Putamen (tissue), 1 donor: ENCODE measurements at places on chromosomes 13 and 19.

DNA sequence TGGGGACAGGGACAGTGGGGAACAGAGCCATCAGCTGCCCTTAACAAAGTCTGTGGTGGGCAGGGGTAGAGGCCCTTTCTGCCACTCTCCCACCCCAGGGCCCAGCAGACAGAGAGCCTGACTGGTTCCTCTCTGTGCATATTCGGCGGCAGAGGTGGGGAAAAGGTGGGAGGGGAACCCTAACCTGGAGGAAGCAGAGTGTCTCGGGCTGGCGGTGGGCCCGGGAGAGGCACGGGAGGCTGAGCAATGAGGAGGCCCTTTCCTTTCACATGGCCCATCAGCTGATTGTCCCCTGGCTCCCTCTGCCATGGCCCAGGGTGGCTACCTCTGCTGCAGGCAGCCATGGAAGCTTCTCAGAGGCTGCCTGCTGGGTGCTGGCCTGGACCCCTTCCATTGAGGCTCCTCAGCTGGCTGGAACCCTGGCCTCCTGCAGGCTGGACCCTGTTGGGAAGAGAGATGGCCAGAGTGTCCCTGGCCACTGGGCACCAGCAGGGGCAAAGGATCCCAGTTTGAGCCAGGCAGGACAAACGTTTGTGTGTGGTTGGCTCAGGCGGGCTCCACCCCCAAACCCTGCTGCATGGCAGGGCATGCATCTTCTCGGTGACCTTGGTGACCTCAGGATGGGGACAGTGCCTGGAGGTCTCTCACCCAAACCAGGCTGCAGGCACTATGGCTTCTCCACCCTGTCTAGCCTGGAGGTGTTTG is 202.8 kb upstream of the ZNF536 start:
- DNase-seq, result no peak

DNA sequence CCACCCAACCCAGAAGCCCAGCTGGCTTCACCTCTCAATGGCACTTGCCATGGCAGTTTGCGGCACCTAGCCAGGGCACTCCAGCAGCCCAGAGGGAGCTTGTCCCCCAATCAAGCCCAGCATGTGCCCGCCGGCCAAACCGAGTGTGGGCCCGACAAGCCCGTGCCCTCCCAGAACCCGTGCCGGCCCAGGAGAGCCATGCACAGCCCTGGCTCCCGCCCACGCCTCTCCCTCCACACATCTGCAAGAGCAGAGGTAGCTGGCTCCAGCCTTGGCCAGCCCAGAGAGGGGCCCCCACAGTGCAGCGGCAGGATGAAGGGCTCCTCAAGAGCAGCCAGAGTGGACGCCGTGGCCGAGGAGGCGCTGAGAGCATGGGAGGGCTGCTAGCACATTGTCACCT is 2278.0 kb upstream of the PCDH20 start:
- no peak for DNase-seq

DNA sequence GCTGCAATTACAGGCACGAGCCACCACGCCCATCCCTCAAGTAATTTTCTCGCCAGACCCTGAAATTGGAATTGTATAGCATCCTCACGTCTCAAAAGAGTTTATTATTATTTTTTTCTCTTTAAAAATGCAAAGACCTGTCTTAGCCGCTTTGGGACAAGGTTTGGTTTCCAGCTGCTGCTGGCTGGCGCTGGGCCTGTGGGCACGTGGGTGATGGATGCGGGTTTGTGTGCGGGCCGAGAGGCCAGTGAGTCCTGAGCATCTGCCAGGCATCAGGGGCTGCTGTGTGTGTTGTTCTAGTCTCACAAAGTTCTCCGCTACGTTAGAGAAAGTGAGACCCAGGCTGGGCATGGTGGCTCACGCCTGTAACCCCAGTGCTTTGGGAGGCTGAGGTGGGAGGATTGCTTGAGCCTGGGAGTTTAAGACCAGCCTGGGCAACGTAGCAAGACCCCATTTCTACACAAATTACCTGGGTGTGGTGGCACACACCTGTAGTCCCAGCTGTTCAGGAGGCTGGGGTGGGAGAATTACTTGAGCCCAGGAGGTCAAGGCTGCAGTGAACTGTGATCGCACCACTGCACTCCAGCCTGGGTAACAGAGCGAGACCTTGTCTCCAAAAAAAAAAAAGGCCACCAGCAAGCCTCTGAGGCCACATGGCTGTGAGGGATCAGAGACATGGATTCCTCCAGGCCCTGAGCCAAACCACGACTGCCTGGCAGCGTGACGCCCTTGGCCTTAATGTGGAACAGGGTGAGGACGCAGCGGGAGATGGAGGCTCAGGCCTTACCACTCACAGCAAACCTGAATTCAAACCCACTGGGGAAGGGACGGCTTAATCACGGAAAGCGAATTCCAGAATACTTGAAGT is 4.7 kb upstream of the TMPRSS9 start:
- no peak for DNase-seq

- no peak for DNase-seq
Measured at GRCh38 chr19:45126654-45127053, 33.7 kb downstream of the PPP1R37 start.

- DNase-seq, result no peak
Measured at GRCh38 chr13:49370371-49370770, 73.5 kb downstream of the CAB39L start.

DNA sequence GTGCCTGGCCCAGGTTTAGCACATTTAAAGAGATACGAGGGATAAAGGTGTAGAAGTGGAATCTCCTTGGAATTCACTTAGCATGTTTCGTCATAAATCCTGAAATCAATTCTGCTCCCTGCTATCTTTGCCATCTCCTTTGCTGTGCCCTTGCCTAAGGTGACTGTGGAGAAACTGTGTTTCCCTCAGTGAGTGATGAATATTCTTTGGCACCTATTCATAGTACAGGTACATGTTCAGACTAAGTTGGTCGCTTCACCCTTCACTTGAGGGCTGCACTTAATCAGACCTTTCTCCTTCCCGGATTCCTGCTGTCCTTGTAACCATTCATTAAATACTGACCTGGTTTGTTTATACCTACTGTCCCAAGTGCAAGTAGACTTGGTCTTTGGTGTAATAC is 17.8 kb downstream of the PCCA start:
- no peak for DNase-seq

DNA sequence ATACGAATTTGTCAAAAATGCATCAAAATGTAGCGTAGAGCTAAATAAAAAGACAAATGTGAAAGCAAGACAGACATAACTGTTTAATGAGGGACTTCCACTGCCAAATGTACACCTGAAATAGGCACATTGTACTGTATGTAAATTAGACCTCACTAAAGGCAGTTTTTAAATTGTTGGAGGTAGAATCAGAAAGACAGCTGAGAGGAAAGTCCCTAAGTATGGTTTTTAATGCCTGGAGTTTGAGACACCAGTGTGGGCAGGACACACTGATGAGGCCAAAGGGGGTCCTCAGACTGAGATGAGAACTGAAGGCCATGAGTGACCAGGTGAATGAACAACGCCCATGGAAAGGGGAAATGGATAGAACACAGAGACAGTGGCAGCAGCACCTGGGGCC is 22.9 kb downstream of the MED26 start:
- DNase-seq, result no peak

DNA sequence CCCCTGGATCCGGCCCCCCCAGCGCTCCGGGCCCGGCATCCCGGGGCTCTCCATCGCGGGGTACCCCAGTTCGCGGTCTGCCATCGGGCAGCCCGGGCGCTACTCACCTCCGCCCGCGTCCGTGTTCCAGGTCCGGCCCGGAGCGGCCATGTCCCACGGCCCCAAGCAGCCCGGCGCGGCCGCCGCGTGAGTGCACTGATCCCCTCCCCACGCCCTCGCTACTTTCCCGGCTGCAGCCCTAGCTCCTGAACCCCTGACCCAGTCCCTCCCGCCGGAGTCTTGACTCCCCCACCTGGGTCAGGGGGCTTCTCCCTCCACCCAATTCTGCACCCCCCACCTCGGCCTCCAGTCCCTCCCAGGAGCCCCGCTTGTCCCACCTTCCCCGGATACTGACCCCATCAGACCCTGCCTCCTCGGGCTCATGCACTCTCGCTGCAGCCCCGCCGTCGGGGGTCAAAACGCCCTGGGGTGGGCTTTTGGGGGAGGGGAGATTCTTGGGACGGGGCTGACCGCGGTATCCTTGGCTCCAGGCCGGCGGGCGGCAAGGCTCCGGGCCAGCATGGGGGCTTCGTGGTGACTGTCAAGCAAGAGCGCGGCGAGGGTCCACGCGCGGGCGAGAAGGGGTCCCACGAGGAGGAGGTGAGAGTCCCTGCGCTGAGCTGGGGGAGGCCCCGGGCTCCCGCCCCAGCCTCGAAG is 566 bp downstream of the HMG20B start:
- no peak for DNase-seq

- DNase-seq, result no peak
Measured at GRCh38 chr19:32471095-32471494, 65.5 kb downstream of the DPY19L3 start.

DNA sequence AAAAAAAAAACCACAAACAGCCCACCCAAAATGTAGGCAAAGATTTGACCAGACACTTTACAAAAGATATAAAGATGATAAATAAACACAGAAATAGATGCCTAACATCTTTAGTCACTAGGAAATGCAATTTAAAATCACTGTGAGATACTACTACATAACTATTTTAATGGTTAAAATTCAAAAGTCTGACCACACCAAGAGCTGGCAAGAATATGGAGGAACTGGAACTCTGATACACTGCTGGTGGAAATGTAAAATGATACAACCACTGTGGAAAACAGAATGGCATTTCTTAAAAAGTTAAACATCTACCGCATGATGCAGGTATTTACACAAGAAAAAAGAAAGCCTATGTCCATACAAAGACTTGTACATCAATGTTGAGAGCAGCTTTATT is 26.8 kb downstream of the VWA8 start:
- DNase-seq, result no peak

DNA sequence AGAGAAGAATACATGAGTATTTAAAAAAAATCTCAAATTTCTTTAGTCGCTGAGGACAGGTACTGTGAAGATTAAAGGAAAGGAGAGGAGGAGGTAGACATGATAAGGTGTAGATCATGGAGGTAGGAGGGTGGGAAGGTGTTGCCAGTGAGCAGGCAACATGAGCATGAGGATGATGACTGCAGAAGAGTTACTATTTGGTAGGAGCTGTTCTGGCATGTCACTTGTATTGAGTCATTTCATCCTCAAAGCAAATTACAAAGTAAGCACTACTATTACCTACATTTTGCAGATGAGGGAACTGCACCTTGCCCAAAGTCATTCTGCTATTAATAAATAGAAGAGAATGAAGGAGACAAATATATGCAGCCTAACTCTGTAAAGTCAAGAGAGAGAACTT is 435.8 kb upstream of the KLF12 start:
- DNase-seq, result no peak

DNA sequence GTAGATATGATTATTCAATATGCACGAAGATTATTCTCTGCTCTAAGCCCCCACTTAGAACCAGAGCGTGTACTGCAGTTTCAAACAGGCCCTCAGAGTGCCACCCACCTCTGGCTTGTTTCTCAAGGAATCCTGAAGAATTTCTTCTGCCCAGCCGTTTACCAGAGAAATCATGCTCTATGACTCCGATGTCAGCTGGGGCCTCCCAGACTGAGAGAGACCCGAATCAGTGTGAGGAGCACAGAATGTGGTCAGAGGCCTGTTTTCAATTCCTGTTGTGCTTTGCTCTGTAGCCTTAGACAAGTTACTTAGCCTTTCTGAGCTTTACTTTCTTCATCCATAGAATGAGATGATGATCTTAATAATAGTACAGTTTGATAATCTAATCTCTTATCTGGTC is 5.5 kb downstream of the PNMA8C start:
- no peak for DNase-seq

- no peak for DNase-seq
Measured at GRCh38 chr19:47767349-47767748, 11.2 kb upstream of the SELENOW start.
